ENCODE measurements at places on chromosomes 3 and 15.
A peak's percentile ranks its signal among the peaks of the same experiment; 100 is the strongest.

DNA sequence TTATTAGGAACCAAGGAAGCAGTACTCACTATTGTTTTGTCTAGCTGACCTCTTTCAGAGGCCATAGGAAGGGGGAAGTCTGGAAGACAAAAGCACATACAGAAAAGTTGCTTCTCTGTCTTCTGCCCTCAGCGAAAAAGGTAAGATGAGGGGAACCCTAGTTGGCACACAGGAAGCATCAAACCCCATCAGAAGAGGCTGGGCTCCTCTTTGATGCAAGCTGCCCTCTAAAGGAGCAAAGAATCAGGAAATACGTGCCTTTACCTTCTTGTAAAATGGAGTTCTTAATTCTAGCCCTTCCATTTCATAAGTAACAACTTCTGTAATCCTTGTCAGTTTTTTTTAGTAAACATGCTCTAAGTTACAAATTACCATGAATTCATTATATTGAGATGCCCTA is 12.5 kb downstream of the SPINK8 start:
- no peak for DNase-seq

- no peak for DNase-seq
Measured at GRCh38 chr3:37571269-37571668, 290.4 kb upstream of the CTDSPL start.

DNA sequence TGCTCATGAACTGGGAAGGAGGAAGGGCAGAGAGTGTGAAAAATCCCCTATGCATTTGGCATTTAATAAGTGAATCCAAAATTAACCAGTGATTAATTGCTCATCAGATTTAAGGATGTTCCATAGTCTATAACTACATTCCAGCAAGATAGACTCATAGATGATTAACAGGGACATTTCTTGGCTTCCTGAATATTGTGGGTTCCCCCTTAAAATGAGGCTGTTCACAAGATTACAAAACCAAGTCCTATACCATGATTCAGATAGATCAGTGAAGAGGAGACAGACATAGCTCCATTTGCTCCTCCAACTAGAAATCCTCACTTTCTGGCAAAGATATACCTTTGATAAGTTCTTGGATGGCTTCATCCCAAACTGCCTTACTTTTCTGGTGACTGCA is 15.4 kb downstream of the RASGRP1 start:
- no peak for DNase-seq

GRCh38 chr3:135755330-135756105 is 210.0 kb upstream of the PPP2R3A start:
- DNase-seq, result no peak

- no peak for DNase-seq
Measured at GRCh38 chr15:64746356-64746755, 29.0 kb downstream of the RBPMS2 start.

DNA sequence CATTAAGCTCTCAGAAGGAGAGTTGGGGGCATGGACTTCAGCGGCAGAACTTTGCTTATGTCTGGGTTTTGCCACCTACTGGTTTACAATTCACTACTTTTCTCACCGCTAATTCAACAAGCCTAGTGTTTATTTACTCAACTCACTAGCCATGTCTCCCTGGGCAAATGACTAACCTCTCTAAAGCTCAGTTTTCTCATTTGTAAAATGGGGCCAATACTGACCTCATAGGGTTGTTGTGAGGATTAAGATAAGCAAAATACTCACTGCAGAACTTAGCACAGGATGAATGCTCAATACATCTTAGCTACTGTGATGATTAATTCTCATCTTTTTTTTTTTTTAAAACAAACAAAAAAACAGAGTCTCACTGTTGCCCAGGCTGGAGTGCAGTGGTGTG is 106.3 kb downstream of the CADPS start:
- DNase-seq, result no peak

GRCh38 chr3:128585974-128586373 is 64.6 kb downstream of the RPN1 start:
- no peak for DNase-seq

- DNase-seq, result no peak
Measured at GRCh38 chr15:91919014-91919534, 65.6 kb downstream of the SLCO3A1 start.

GRCh38 chr15:101506491-101506890 is 17.0 kb upstream of the PCSK6 start:
- DNase-seq, result no peak

GRCh38 chr3:72661115-72661457 is 187.2 kb downstream of the SHQ1 start:
- no peak for DNase-seq

DNA sequence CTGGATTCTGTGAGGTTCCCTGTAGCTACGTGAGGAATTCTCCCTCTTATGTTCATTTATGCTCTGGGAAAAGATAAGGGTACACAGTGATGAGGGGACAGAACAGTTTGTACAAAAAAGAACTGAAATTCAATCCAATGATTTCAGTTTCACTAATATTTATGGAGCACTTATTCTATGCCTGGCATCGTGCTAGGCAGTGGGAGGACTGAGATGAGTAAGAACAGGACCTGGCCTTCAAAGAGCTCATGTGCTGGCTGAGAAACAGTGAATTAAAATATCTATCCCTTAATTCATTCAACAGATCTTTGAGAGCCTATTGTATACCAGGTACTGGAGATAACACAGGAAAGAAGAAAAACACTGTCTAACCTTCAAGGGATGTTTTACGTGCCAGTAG is 22.2 kb downstream of the SSR3 start:
- no peak for DNase-seq

DNA sequence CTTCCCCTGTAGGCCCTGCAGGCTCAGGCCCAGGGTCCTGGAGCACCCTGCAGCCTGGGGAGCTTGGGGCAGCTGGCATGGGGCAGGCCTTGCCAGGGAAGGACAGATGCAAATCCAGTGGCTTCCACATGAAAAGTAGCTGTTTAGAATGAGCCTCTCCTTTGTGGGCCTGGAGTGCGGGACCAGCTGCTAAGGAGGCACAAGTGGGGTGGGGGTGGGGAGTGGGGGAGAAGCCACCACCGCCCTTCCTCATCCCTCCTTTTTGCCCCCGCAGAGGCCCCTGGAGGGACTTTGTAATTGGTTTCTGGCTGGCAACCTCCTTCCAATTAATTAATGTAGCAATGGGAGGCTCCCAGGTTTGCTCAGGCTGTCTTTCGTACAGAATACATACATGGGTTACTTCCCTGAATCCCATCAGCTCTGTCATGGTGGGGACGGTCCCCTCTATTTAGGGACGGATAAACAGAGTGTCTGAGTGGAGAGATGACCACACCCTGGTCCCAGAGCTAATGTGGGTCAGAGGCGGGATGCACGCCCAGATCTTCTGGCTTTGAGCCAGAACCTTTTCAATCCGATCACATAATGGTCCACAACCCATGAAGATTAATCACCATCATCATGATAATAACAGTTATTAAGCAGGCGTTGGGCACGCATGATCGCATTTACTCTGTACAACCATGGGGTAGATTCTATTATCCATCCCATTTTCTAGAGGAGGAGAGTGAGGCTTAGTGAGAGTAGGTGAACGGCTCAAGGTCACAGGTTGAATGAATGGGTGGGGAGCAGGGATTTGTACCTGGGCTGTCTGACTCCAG is 6.2 kb downstream of the CORO2B start:
- DNase-seq, result no peak

DNA sequence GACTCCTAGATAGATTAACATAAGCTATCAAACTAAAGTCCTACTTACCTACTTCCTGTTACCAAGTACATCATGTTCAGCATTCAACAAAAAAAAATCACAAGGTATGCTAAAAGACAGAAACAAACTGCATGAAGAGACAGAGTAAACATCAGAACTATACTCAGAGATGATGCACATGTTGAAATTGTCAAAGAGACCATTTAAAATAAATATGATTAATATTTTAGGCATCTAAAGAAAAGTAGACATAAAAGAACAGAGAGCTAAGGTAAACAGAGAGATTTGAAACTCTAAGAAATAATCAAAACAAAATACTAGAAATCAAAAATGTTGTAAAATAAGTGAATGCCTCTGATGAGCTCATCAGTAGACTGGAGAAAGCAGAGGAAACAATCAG is 224.8 kb upstream of the STAC start:
- DNase-seq, result no peak

GRCh38 chr15:62512904-62513303 is 347.8 kb upstream of the C2CD4B start:
- no peak for DNase-seq

DNA sequence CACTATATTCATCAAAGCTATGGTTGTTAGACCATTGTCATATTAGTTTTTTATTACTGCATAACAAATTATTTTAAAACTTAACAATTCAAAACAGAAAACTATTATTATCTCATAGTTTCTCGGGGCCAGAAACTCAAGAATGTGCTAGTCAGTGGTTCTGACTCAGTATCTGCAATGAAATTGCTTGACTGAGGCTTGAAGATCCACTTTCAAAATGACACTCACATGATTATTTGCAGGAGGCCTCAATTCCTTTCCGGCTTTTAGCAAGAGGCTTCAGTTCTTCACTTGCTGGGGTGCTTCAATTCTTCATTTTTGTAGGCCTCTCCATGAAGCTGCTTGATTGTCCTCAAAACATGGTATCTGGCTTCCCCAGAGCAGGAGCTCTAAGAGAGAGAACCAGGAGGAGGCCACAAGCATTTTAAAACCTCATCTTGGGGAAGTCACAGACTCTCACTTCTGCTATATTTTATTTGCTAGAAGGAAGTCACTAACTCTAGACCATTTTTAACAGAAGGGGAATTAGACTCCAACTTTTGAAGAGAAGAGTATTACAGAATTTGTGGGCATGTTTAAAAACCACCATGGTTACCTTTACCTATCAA is 383.7 kb downstream of the MFSD1 start:
- no peak for DNase-seq

DNA sequence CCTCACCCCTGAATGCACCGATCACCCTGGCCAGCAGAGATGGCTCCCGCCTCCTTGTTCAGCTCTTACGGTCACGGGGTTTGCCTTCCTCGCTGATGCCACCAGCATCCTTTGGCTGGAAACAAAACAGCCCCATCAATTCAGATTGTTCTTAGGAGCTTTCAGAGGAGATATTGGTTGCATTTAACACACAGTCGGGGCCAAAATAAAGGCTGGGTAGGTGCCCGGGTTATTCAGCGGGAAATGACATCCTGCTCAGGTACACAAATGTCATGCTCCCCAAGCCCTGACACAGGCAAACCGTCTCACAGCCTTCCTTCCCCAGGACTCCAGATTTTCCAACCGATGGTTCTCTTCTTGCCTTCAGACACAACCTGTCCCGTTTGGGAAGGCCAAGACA is 62.4 kb upstream of the MEF2A start:
- DNase-seq, result no peak

DNA sequence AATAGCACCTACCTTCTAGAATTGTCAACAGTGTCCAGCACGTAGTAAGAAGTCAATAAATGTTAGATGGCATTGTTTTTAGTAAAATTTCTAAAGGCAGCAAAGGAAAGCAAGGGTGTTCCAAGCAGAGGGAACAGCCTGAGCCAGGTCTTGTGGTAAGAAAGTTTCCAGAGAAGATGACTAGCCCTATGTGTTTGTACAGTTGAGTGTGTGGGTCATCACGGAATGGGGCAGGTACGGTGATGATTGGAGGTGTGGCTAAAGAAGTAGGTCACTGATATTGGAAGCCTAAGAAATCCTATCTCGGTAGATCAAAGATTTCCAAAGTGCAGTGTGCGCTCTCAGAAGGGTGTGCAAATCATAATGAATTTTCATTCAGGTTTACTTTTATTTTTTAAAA is 94.2 kb upstream of the BCL6 start:
- no peak for DNase-seq

DNA sequence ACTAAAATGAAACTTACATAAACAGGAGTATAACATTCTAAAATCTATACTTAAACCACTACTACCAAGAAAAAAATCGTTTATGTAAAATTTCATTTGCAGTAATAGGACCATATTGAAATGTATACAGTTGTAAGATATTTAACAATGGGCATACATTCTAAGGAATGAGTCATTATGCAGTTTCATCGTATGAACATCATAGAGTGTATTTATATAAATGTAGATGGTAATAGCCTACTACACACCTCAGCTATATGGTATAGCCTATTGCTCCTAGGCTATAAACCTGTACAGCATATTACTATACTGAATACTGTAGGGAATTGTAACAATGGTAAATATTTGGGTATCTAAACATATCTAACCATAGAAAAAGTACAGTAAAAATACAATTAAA is 79.5 kb downstream of the DPH6 start:
- DNase-seq, result no peak

- DNase-seq, result no peak
Measured at GRCh38 chr15:37767841-37768455, 166.5 kb upstream of the TMCO5A start.

- DNase-seq, result no peak
Measured at GRCh38 chr15:67865766-67866165, 25.9 kb upstream of the RNU6-1 start.

GRCh38 chr3:59411694-59412093 is 361.9 kb upstream of the CFAP20DC start:
- no peak for DNase-seq

GRCh38 chr15:25403771-25404170 is 35.1 kb downstream of the UBE3A start:
- no peak for DNase-seq

DNA sequence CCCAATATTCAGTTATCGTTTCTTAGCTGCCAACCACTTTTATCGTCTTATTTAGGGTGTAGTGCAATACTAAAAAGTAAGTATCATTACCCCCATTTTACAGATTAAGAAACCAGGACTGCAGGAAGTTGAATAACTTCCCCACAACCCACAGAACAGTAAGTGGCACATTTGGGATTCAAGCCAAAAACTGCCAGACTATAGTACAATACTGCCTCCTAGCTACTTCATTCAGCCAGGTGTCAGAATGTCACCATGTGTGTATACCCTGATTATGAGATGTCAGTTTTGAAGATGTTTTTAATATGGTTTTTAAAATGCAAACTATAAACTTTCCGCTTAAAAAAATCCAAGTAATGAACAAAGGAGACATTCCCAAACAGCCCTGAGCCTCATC is 74.2 kb upstream of the PROK2 start:
- DNase-seq, result no peak

- no peak for DNase-seq
Measured at GRCh38 chr3:5431146-5431545, 243.6 kb downstream of the EDEM1 start.

GRCh38 chr3:64300790-64301423 is 75.6 kb upstream of the PRICKLE2 start:
- DNase-seq, result no peak

- no peak for DNase-seq
Measured at GRCh38 chr3:11136830-11137626, 17.3 kb upstream of the HRH1 start.

DNA sequence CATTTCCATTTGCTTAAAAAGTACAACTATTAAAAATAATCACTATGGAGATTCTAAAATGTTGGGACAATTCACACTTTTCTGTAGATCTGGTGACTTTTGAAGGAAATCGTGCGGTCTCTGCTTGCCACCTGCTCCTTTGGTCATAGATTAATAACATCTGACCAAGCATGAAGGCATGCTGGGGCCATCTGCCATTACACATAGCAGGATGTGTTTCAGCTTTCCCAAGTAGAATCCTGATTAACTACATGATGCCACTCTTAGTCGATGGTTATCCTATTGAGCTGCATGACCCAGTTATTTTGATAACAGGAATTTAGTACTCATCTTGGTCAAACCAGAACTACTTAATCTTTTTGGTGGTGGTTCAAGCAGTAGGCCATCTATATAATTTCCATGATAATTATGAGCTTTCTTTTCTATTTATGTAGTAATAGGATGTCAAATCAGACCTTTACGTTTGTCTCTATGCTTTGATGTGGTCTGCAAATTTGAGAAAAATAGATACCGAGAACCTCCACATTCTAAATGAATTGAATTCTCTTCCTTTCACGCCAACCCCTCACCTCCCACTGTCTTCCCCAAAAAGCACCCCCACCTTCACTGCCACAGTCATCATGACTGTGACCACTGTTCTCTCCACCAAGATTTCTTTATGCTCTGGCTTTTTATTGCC is 158.1 kb downstream of the DIPK2A start:
- peak; percentile 13 for DNase-seq

All from activated naive CD4-positive, alpha-beta T cell treated with anti-CD3 and anti-CD28 coated beads, Interleukin-2, amount 50 U/mL, for 72 hours (primary cell).